ENCODE measurements at places on chromosomes 11 and 22.

- DNase-seq: peak; percentile 38
Observed at GRCh38 chr11:36672815-36673450, 74.9 kb upstream of the RAG2 start.

GRCh38 chr11:74672956-74673692, 58.1 kb downstream of the CHRDL2 start:
- no peak for DNase-seq

- DNase-seq: no peak
Observed at GRCh38 chr11:22044126-22044525, 148.8 kb upstream of the ANO5 start.

DNA sequence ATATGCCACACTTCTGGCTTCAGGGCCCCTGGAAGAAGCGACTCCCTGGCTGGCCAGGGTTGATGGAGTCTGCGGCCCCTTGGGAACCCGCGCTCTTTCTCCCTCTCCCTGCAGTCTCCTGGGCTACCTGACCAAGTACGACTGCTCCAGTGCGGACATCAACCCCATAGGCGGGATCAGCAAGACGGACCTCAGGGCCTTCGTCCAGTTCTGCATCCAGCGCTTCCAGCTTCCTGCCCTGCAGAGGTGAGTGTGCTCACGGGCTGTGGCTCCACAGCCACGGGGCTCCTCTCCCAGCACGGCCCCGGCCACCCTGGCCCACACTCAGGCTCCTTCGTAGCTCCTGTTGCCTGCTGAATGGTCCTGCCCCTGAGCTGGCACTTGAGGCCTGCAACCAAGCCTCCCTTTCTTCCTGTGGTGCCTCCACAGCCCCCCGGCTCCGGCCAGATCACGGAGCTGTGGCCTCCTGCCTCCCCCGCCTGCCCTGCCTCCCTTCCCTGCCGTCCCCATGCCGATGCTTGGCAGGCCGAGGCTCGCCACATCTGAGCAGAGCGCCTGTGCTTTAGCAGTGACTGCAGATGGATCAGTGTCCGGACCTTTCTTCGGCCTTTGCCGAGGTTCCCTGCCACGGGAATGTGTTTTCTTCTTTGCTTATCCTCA, 36.2 kb upstream of the KRTAP5-7 start:
- DNase-seq: no peak

Data from CD4-positive, CD25-positive, alpha-beta regulatory T cell (primary cell).